ENCODE measurements at places on chromosomes 12 and 14.

DNA sequence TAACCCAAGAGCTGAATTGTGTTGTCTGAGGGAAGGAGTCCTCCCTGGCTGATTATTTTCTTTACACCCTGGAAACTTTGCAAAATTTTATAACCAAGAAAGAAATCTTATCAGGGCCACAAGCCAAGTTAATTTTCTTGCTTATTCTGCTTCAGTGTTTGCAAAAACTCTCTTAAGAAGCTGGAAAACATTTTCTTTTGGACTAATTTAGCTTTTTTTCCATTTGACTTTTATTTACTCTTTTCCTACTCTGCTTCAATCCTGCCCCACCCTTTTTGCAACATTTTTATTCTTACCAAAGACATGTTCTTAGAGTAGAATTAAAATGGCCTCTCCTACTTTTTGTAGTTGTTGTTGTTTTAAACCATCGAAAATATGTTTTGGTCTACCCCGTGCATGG, 378.7 kb downstream of the ZFP36L1 start:
- no peak for DNase-seq

DNA sequence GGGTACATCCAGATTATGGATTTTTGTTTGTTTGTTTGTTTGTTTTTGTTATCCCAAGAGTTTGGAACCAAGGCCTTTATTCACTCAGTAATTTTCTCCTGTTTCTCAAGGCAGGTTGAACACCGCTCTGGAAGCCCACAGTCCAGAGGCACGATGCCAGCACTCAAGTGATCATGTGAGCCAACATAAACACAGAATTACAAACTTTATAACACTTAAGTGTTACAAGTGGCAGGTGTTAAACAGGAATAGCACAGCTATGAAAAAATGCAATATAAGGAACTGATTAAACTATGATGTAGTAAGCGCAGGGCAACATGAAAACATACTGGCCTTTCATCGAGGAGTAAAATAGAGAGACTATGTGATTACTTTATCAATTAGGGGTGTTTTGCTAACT, 1885.8 kb upstream of the SEL1L start:
- no peak for DNase-seq

DNA sequence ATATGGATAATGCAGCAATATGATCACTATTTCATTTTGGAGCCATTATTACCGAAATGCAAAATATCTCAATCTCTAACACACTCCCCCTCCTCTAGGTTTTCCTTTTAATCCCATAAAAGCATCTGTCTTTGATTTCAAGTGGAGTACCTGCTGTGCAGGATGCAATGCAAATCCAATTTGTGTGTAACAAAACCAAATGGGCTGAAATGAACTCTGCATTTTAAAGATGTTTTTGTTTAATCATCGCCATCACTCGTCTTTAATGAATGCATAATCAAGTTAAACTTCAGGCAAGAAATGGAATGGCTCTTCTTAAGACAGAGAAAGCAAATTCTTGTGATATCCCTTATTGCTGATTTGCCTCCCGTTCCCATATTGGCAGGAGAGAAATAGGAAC, 114.3 kb downstream of the SLC15A5 start:
- DNase-seq: no peak

GRCh38 chr12:68326716-68327115, 5.4 kb downstream of the MDM1 start:
- no peak for DNase-seq

GRCh38 chr14:102195446-102195845, 55.7 kb downstream of the WDR20 start:
- DNase-seq: no peak

DNA sequence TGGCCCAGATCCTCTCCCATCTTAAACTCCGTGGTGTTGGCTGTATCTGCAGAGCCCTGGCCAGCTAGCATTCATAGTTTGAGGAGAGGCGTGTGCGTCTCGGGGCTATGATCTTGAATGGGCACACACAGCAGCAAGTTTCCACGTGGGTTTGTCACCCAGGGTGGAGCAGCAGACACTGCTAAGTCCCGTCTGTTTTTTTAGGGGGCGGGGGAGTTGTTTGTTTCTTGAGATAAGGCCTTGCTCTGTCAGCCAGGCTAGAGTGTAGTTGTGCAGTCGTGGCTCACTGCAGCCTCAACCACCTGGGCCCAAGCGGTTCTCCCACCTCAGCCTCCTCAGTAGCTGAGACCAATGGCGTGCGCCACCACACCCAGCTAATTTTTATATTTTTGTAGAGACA, 20.1 kb upstream of the TEX22 start:
- DNase-seq: no peak

DNA sequence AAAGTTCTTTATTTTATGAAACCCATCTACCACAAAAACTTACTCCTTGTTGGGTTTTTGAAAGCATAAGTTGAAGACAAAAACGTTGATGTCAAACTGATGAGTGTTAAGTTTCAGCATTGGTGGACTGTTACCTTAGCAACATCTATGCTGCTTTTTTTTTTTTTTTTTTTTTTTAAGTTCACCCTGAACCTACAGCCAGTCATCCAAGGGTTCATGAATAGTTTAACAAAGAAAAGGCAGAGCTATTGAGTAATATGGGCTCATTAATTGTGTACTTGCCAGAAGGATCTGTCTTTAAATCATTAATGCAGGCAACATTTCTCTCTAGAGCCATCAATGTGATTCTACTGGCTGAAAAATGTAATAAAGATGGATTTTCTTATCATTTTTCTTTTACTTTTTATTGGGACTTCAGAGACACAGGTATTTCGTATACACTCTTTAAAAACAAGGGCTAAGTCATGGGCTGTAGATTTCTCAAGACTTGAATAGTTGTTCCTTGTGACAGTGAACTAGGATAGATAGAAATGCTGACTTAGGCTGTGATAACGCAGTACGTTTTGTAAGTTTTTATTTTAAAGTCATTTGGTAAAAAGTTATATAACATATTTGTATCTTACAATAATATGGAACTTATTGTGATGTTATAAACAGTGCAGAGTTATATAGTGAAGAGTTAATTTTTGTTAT, at the start of gene PTPRQ:
Gene PTPRQ, plus strand, starts transcription at position 262 of the 693 bp plus-strand sequence. Its CDS starts 111 bp downstream, at position 373.
- DNase-seq: no peak

DNA sequence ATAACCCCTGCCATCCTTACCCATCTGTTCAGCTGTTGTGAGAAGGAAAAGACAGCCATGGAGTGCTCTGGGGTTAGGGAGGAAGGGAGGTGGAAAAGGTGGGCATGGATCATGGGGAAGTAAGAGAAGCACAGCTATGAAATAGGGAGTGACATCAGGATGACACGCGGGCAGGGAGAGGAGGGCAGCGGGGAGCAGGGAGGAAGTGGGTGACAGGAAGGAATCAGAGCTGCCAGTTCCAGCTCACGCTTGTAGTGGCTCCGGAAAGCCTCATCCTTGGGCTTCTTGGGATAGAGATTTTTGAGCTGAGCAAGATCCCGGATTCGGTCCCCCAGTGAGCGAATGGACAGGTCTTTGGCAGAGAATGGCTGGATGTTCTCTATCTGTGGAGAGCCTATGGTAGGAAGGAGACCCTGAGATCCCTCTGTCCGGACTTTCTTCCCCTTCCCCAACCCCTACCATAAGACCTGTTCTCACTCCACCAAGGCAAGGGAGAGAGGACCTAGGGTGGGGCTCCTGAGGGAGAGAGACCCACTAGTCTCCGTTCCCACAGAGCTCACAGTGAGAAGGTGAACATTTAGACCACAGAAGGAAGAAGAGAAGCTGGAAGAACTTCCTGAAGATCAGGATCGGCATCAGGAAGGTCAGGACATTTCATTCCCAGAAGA, 10.3 kb downstream of the NAB2 start:
- DNase-seq: no peak

GRCh38 chr12:14396071-14396470, 30.6 kb downstream of the ATF7IP start:
- no peak for DNase-seq

- no peak for DNase-seq
Observed at GRCh38 chr12:94659346-94659930, 9.1 kb upstream of the TMCC3 start.

DNA sequence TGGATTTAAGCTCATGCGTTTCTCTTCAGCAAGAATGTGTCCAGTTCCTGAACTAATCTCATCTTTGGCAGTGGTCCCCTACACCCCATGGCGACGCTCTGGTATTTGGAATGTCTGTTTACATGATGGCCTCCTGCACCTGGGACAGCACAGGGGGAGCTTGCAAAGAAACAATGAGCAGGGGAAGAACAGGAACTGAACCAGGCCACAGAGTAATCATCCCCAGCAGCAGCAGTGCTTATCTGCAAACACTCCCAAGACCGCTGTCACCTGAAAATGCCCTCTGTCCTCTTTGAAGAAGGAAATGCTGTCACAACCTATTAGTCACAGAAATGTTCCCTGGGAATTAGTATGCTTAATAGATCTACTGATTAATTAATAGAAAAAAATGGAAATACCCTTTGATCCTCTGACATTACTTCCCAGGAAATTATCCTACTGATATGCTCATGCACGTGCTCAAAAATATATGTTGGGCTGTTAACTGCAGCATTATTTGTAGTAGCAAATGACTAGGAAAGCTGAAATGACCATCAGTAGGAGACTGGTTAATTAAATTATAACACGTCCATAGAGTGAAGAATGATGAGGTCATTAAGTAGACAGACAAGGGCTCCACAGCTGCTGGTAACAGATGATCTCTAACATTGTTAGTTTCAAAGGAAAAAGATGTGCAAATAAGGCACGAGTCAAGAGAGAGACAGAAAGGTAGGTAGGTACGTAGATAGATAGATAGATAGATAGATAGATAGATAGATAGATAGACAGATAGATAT, 279.3 kb upstream of the FLRT2 start:
- no peak for DNase-seq

- no peak for DNase-seq
Observed at GRCh38 chr12:84537666-84538065, 374.9 kb downstream of the SLC6A15 start.

DNA sequence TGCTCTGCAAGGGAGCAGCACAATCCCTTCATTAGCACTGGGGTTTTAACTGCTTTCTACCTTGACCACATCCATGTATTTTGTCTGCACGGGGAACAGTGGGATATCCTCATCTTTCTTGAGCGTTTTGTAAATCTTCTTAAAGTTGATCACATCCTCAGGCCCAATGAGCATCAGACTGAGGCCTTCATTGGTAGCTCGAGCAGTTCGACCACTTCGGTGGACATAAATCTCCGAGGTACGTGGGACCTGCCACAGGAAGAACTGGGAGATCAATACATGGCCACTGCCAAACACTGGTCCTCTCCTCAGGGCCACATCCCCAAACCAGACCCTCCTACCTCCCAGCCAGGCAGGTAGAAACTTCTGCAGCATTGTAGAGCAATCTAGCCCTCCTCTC, 26.1 kb downstream of the DDX24 start:
- DNase-seq: no peak

DNA sequence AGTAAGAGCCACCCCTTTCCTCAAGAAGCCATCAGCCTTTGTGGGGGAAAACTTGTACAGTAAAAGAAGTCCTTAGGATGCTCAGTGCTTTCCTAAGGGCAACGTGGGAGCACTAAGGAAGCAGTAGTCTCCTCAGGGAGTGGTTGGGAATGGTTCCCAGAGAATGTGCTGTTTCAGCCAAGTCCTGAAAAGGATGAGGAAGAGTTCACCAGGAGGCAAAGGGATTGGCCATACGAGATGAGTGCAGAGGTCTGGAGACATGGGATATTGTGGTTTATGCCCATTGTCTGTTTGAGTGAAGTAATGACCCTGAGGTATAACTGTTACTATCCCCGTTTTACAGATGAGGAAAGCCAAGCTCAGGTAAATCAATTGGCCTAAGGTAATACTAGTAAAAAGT, 86.0 kb upstream of the ATF1 start:
- DNase-seq: no peak

GRCh38 chr12:50734409-50735263, 29.3 kb upstream of the ATF1 start:
- DNase-seq: no peak

- DNase-seq: no peak
Observed at GRCh38 chr12:66623455-66623854, 55.4 kb downstream of the GRIP1 start.

- no peak for DNase-seq
Observed at GRCh38 chr12:3227076-3227975, 150.1 kb downstream of the TSPAN9 start.

DNA sequence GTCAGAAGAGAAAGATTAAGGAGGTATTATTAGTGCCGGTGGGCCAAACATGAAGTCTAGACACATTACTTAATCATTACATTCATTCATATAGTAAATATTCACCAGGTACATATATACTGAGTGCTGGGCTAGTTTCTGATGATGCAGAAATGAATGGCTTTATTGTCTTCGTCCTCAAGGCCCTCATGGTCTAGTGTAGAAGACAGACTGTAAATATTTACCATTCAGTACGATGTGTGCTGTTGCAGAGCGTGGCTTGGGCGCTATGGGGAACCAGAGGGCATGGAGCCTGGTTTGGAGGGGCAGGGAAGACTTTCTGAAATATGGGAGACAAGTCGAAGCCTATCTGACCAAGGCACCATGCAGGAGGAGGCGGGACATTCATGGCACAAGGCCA, 37.0 kb upstream of the TCL1B start:
- DNase-seq: no peak

DNA sequence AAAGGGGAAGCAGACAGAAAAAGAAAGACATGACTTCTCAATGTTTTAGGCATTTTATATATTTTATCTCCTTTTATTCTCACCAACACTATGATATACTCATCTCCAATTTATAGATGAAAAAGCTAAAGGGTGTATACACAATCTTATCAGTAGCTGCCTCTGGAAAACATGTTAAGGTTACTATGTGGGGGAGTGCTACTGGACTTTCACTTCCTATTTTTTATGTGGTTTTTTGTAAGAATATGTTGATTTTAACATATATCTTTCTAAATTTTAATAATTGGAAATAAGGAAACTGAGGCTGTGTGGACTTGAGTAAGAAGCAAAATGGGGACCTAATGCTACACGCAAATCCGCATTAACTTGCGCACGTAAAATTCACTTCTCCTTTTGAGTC, 99.6 kb upstream of the PDE3A start:
- DNase-seq: no peak

DNA sequence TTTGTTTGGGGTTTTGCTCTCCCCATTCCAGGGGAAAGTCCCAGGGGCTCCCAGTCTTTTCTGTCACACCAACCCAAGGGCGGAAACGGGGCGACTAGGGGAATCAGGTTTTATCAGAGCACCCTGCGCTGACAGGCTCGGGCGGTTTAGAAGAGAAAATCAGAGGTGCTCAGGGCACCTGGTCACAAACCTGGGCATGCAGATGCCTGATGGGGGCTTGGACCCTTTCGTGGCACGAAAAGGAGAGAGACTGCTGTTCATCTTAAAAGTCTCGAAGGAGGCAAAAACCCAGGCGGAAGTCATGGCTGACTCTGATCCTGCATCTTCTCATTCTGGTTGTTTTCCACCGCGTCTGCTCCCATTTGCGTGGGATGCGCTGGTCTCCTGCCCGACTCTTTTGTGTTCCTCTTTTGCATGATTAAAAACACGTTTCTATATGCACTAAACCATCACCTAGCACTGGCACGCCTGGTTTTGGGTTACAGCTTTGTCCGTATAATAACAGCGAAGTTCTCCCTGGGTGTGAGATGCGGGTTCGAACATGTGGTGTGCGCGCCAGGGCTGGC, 13.2 kb downstream of the OTX2 start:
- no peak for DNase-seq

GRCh38 chr12:570921-571794, 92.1 kb downstream of the NINJ2 start:
- no peak for DNase-seq

GRCh38 chr12:11496157-11496851, 100.9 kb upstream of the PRB2 start:
- no peak for DNase-seq

GRCh38 chr14:32432813-32433538, 103.9 kb downstream of the AKAP6 start:
- DNase-seq: no peak

All from activated CD8-positive, alpha-beta memory T cell treated with anti-CD3 and anti-CD28 coated beads for 1 hour (primary cell).